Activated CD8-positive, alpha-beta memory T cell treated with anti-CD3 and anti-CD28 coated beads, Interleukin-2, amount 10 ng/mL, durations not matched to agents 7 days and 5 days (primary cell): ENCODE measurements at places on chromosomes 3 and 15.

- H3K4me3 ChIP-seq: no peak overlapping the region
- DNase-seq: no peak
- H3K36me3 ChIP-seq: peaks cover 15% of the 10 kb centered on the region
- peaks cover 3% of the 10 kb centered on the region for H3K4me1 ChIP-seq
- no peak overlapping the region for H3K27ac ChIP-seq
- peaks cover 28% of the 10 kb centered on the region for H3K27me3 ChIP-seq
Observed at GRCh38 chr3:146581080-146581601, 24.0 kb downstream of the PLSCR5 start.

DNA sequence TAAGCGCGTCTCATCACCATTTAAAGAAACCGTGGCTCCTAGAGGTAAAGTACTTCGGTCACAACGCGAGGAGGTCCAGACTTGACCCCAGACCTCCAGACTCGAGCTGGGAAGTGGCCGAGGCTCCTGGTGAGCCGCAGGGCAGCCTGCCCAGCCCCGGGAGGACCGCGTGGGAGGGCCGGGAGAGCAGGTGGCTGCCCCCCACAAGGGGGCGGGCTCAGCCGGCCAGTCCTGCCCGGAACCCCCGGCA is at the start of gene SLC27A2:
Gene SLC27A2 (plus strand): TSS at position 228 of the 250 bp plus-strand sequence. CDS start 232 bp downstream, outside the sequence.
- H3K4me1 ChIP-seq: peaks cover 69% of the 10 kb centered on the region
- H3K27ac ChIP-seq: peak within 1 kb of the TSS; percentile 96
- H3K27me3 ChIP-seq: no peaks in the 10 kb centered on the region
- H3K36me3 ChIP-seq: peaks cover 19% of the 10 kb centered on the region
- peak within 1 kb of the TSS; percentile 96 for H3K4me3 ChIP-seq

DNA sequence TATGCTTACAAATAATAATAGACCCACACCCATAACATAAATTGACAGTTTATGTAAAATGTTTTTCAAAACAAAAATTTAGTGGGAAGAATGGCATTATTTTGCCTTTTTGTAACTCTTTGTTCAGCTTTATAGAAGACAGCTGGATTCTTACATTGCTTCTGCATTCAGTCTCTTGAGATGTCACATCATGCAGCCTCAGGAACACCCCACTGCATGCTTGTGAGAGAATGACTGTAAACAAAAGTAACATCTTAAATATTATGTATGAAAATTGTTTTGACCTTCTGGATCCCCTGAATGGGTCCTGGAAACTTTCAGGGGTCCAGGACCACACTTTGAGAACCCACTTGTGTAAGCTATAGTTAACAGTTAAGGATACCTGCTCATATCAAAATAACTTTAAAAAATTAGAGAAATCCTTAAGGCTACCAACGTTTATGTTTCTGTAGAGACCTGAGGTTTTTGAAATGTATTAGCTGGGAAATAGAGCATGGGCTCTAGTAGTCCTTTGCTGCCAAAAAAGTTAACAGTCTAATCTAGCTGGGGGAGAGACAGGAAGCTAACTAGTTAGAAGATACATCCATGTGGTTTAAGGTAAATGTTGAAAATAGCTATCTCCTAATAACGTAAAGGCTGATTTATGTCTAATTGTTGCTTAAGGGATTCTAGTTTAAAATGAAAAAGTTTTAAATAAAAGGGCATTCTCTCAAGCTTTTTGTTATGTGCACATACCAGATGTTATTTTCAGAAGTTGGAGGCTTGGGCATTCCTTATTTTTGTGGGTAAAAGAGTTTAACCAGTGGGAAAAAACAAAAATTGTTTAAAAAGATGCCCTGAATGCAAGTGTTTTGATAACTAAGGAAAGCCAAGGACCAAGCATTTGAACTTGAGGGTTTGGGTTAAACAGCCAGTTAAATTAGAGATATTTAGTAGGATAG is 3.8 kb downstream of the USP3 start:
- H3K27me3 ChIP-seq: no peaks in the 10 kb centered on the region
- DNase-seq: no peak
- peaks cover 2% of the 10 kb centered on the region for H3K36me3 ChIP-seq
- peaks cover 69% of the 10 kb centered on the region for H3K4me1 ChIP-seq

GRCh38 chr15:91853948-91854638 is 585 bp downstream of the SLCO3A1 start:
- H3K27me3 ChIP-seq: peaks cover 3% of the 10 kb centered on the region
- DNase-seq: peak; percentile 62
- H3K4me3 ChIP-seq: peak overlapping the region; percentile 77
- peaks cover 6% of the 10 kb centered on the region for H3K36me3 ChIP-seq

DNA sequence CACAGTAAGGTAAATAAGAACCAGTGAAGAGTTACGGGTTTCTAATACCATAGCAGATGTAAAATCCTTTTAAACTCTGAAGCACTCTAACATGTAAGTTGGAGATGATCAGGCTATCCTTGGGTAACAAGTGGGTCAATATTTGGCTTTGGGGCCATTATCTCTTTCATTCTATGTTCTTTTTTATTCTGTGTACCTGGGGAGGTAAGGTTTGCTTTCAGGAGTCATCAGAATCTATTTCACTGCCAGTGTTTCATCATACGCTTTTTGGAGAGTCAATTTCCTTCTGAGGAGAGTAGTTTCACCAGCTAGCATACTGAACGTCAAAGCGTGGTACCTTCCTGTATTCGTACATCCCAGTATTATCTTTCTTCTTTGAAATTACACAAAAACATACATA is 166.5 kb downstream of the GMNC start:
- H3K27ac ChIP-seq: no peak overlapping the region
- H3K36me3 ChIP-seq: no peaks in the 10 kb centered on the region
- no peak for DNase-seq
- peaks cover 7% of the 10 kb centered on the region for H3K4me1 ChIP-seq
- no peak overlapping the region for H3K4me3 ChIP-seq

GRCh38 chr3:59212128-59212779 is 162.4 kb upstream of the CFAP20DC start:
- no peaks in the 10 kb centered on the region for H3K4me1 ChIP-seq
- no peaks in the 10 kb centered on the region for H3K36me3 ChIP-seq
- no peak overlapping the region for H3K27ac ChIP-seq
- H3K27me3 ChIP-seq: peaks cover 22% of the 10 kb centered on the region

- peak overlapping the region; percentile 38 for H3K27ac ChIP-seq
- H3K36me3 ChIP-seq: peaks cover 5% of the 10 kb centered on the region
- DNase-seq: no peak
- no peaks in the 10 kb centered on the region for H3K27me3 ChIP-seq
Observed at GRCh38 chr3:32249184-32249782, 10.8 kb downstream of the CMTM8 start.

DNA sequence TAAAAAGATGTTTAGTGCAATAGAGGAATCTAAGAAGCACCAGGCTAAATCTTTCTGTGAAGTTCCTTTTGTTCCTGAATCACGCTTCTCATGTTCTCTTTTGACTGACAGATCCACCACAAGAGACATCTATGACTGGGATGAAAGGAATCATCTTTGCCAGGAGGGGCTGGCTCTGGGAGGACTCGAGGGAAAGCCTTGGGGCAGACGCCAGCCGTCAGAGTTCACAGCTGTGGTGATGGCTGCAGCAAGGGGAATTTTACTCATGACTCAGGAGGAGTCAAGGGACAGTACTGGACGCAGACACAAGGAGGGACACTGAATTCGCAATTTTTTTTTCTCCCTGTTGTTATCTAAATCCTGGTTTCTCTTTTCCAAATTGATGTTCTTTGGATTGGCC is 38.7 kb downstream of the C3orf38 start:
- no peak overlapping the region for H3K27ac ChIP-seq
- no peaks in the 10 kb centered on the region for H3K36me3 ChIP-seq
- no peak overlapping the region for H3K4me3 ChIP-seq
- H3K4me1 ChIP-seq: peaks cover 7% of the 10 kb centered on the region
- H3K27me3 ChIP-seq: peaks cover 14% of the 10 kb centered on the region

GRCh38 chr3:160010578-160010977 is 21.9 kb downstream of the IL12A start:
- DNase-seq: no peak
- peaks cover 52% of the 10 kb centered on the region for H3K4me1 ChIP-seq
- H3K27ac ChIP-seq: no peak overlapping the region
- no peaks in the 10 kb centered on the region for H3K36me3 ChIP-seq

DNA sequence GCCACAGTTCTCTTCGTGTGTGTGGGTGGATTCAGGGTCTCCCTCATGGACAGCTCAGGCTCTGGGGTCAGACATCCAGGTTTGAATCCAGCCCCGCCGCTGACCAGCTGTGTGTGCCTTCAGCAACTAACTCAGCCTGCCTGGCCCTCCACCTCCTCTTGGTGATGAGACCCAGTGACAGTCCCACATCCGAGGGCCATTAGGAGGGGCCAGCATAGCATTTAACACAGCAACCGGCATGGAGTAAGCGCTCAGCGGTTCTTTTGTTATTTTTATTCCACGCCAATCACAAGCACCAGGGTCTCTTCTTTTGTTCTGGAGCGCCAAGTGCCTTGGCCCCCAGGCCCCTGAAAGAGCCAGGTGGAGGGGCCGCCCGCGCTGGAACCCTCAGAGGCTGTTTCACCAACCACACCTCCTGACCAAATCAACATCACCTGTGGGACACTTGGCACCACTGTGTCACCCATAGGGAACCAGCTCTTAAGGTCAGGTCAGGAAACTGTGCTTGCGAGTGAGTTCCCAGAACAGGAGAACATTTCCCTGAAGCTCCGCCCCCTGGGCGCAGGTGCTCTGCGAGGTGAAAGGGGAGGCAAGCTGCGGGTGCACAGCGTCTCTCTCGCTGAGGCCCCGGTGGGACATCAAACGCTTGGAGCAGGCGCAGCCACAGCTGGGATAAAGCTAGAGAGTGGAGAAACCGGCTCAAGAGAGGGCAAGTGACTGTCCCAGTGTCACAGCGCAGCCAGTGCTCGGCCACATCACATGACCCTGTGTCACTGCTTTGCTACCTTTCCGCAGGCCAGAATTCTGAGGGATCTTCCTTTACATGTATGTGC is 311.3 kb downstream of the UACA start:
- no peak overlapping the region for H3K27ac ChIP-seq
- H3K36me3 ChIP-seq: no peaks in the 10 kb centered on the region
- peaks cover 50% of the 10 kb centered on the region for H3K27me3 ChIP-seq
- no peak overlapping the region for H3K4me3 ChIP-seq
- peaks cover 25% of the 10 kb centered on the region for H3K4me1 ChIP-seq

GRCh38 chr3:139676108-139676507 is 1.7 kb downstream of the NMNAT3 start:
- peaks cover 5% of the 10 kb centered on the region for H3K4me1 ChIP-seq
- H3K4me3 ChIP-seq: no peak overlapping the region
- peaks cover 21% of the 10 kb centered on the region for H3K27me3 ChIP-seq

- H3K4me1 ChIP-seq: peaks cover 17% of the 10 kb centered on the region
- H3K4me3 ChIP-seq: no peak overlapping the region
- DNase-seq: no peak
Observed at GRCh38 chr3:31521468-31521867, 11.3 kb upstream of the STT3B start.

DNA sequence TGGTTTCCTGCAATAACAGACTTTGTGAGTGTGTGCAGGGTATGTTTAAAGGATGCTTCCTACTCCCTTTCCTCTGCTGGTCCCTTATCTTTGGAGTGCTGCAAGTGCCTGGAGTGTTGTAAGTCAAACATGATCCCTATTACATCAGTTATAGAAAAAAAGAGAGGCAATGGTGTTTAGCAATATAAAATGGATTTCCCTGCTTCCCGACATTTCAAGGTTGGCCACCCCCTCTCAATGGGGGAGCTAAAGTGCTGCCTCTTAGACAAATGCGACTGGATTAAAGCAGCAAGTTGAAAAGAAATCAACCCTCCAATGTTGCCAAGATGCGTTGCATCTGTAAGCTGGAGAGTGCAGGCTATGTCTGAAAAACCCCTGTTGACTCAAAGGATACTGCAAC is 203.1 kb upstream of the WNT5A start:
- no peaks in the 10 kb centered on the region for H3K27me3 ChIP-seq
- no peak overlapping the region for H3K4me3 ChIP-seq
- H3K36me3 ChIP-seq: no peaks in the 10 kb centered on the region
- no peak for DNase-seq
- no peaks in the 10 kb centered on the region for H3K4me1 ChIP-seq
- no peak overlapping the region for H3K27ac ChIP-seq
